ENCODE measurements at places on chromosomes 1 and 21.

GRCh38 chr1:226061841-226062557 is 517 bp upstream of the H3-3A start:
- DNase-seq: peak; percentile 27

GRCh38 chr1:198153103-198153502 is 3.7 kb upstream of the NEK7 start:
- DNase-seq: no peak

DNA sequence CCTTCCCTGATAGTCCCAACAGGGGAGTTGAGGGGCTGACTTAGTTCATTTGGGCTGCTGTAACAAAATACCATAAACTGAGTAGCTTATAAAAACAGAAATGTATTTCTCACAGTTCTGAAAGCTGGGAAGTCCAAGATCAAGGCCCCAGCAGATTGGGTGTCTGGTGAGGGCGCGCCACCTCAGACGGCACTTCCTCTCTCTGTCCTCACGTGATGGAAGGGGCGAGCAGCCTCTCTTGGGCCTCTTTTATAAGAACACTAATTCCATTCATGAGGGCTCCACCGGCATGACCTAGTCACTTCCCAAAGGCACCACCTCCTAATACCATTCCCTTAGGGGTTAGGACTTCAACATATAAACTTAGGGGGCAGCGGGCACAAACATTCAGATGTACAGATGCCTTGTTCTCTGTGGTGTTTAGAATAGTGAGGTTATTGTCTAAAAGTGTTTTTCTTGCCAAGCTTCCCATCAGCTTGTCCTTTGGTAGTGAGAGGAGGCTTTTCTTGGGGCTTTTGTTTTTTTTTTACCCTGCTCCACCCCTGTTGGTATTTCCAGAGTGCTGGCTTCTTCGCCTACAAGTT is 20.3 kb downstream of the NIPAL3 start:
- no peak for DNase-seq

DNA sequence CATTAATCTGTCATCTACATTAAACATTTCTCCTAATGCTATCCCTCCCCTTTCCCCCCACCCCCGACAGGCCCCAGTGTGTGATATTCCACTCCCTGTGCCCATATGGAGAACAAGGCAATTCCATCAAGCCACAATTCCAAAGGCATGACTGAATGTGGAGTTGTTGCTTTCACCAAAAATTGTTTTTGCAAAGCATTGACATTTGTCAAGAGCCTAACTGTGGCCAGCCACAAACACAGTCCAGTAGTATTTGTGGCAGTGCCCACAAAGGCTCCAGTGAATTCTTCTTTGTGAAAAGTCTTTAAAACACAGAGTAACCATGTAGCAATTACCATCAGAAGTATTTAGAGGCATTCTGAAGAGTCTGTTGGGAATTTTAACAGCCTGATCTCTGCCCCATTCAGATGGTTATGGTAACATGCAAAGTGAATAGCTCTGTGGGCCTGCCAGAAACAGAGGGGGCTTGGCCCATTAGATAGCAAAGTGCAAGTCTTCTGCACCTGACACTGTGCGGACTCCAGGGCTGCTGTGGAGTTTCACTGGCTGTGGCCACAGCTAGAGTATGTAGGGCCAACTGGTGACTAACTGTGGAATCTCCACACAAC is 11.6 kb upstream of the LRRC53 start:
- no peak for DNase-seq

- no peak for DNase-seq
Observed at GRCh38 chr1:112798292-112798691, 83.2 kb upstream of the PPM1J start.

- no peak for DNase-seq
Observed at GRCh38 chr1:211145944-211146343, 12.0 kb upstream of the KCNH1 start.

- DNase-seq: no peak
Observed at GRCh38 chr1:239301251-239301650, 85.1 kb upstream of the CHRM3 start.

GRCh38 chr1:5423109-5423508 is 569.1 kb downstream of the NPHP4 start:
- DNase-seq: peak; percentile 6

- peak; percentile 10 for DNase-seq
Observed at GRCh38 chr21:45404730-45405270, at the start of gene COL18A1. TSS of gene COL18A1 (plus strand) at chr21:45405165. CDS start at chr21:45405231, 66 bp downstream.

- DNase-seq: no peak
Observed at GRCh38 chr1:53284224-53285020, 43.4 kb downstream of the LRP8 start.

- no peak for DNase-seq
Observed at GRCh38 chr1:236289492-236290131, 7.9 kb upstream of the ERO1B start.

GRCh38 chr1:186672596-186672995 is 7.6 kb downstream of the PTGS2 start:
- no peak for DNase-seq

DNA sequence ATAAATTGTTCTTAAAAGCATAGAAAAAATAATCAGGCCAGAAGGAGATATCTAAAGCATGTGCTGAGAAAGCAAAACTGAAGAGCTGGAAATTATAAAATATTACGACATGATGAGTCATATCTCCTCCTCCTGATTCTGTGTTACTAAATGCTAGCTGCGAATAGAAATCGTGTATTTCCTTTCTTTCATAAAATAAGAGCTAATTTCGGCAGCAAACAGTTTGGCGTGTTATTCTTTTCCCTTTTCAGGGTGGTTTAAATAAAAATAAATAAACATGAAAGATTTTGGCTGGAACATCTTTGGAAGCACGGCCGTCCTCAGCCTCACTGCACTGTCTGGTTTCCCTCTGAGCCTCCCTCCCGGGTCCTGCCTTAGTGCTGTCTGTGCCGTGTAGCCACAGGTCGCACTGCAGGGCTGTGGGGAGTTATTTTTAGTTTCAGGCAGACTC is 56.0 kb downstream of the ADARB1 start:
- no peak for DNase-seq

- DNase-seq: no peak
Observed at GRCh38 chr21:31537872-31538576, 121.5 kb upstream of the SOD1 start.

- DNase-seq: no peak
Observed at GRCh38 chr1:223513309-223513708, 120.1 kb downstream of the CCDC185 start.

DNA sequence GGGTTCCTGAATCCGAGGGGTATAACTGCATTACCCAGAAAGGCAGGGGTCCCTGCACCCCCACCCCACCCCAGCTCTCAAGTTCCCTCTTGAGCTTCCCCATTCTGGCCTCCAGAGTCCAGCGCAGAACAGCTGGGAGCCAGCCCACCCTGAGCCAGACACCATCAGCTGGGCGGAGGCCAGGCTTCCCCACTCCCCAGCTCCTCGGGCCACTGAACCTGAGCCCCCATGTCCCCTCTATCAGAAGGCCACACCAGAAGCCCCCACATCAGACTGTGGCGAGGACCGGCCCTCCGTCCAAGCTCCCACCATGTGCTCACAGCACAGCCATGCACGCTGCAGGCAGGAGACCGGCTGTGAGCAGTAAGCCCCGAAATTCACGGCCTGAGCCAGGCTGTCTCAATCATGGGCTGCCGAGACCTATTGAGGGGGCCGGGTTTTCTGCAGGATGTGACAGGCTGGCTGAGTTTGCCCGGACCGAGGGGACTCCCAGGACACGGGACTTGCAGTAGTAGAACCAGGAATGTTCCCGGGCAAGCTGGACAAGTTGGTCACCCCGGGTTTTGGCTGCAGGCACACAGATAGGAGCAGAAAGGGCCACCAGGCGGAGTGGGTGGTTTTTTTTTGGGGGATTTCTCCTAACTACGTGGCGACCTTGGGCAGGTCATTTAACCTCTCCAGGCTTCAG is 25.5 kb upstream of the TNFRSF1B start:
- no peak for DNase-seq

- DNase-seq: no peak
Observed at GRCh38 chr1:228004331-228004855, 2.4 kb upstream of the WNT3A start.

- no peak for DNase-seq
Observed at GRCh38 chr1:173864179-173864867, 3.5 kb downstream of the GAS5 start.

GRCh38 chr1:36160388-36160948 is 4.5 kb downstream of the MAP7D1 start:
- no peak for DNase-seq

DNA sequence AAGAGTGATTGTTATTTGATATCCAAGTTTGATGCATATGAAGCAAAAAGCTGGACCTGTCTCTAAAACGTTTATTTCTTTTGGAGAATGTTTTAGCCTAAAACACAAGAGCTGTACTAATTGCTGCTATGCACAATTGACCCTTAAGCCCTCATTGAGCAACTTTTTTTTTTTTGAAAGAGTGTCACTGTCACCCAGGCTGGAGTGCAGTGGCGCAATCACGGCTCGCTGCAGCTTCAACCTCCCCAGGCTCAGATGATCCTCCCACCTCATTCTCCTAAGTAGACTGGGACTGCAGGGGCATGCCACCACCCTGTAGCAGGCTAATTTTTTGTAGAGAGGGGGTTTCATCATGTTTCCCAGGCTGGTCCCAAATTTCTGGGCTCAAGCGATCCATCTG is 129.1 kb downstream of the PIK3R3 start:
- no peak for DNase-seq

DNA sequence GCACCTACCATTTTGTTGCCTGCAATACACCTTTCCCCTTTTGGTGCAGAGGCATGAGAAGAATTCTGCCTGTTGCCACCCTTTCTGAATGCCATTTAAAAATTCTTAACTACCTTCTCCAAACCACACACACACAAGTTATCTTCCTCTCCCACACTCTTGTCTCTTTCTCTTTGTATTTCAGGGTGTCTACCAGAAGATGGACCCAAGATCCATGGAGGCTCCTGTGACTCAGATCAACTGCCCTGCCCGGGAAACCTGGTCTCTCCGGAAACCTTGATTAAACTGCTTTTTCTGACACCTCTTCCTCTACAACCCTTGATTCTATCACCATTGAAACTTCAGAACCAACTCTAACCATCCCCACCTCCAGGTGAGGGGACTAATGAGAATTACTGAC is 2.4 kb upstream of the TARS2 start:
- no peak for DNase-seq

GRCh38 chr1:99627615-99628014 is 18.3 kb upstream of the PALMD start:
- no peak for DNase-seq

DNA sequence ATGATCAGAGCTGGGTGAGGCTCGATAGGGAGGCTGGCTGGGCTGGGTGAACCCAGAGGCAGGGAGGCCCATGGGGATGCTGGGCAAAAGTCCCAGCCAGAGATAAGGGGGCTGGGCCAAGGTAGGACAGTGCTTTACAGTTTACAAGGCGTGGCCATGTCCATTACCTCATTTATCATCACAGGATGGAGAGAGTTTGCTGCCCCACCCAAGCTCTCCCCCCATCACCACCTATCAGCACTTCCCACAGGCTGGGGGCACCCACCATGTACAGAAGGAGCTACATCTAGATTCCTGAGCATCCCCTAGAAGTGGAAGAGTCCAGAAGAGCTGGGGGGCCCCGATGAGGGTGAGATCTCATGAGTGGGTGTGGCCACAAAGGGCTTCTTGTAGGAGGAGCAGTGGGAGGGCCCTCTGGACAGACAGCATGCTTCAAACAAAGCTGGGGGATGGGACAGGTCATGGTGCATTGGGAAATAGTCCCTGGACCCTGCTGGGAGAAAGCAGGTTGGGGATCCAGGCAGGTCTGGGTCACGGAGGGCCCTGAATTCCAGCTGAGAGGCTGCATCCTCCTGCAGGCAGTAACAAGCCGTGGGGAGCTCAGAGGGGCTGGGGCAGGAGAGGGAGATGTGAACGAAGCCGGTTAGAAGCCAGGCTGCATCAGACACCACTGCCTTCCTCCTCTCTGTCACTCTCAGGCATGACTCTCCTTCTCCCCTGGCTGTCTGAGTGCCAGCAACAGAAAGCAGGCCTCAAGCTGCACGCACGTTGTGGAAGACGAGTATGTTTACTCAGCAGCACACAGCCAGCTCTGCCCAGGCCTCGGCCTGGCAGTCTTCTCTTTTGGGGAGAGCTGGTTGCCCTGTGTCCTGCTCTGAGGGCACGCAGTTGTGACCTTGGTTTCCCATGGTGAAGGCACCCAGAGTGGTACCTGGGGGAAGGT is 202.3 kb downstream of the HIVEP3 start:
- no peak for DNase-seq

DNA sequence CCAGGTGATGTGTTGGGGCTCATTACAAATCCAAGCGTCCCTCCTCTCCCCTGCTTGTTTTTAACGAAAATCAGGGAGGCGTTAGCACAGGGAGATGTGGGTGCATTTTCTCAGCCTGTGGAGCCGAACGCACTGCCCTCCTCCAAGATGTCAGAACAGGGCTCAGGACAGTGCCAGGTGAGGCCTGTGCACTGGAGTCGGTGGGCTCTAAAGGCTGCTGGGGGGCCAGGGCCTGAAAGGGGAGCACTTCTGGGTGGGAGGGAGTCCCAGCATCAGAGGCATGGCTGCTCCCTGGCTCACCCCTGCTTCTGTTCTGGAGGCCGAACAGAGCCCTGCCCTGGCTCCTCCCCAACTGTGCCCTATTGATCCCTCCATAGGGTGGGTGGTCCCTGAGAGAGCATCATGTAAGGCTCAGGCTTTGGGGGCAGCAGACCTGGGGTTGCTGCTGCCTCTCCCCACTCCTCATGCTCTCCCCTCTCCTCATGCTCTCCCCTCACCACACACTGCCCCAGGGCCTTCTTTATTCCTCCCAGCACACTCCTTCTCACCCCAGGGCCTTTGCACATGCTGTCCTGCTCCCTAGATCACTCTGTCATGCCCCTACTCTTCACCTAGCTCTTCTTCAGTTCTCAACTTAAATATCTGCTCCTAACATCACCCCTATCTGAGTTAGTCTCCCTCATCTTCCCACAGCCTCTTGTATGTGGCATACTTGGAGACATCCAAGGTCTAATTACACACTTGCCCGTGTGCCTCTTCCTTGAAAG is 725.2 kb downstream of the PTPRU start:
- no peak for DNase-seq

GRCh38 chr21:45029948-45030681 is 44.3 kb upstream of the ADARB1 start:
- DNase-seq: no peak

GRCh38 chr21:31848326-31848985 is 24.4 kb upstream of the HUNK start:
- DNase-seq: no peak

GRCh38 chr1:150552911-150553289 is 3.7 kb downstream of the ADAMTSL4 start:
- no peak for DNase-seq

DNA sequence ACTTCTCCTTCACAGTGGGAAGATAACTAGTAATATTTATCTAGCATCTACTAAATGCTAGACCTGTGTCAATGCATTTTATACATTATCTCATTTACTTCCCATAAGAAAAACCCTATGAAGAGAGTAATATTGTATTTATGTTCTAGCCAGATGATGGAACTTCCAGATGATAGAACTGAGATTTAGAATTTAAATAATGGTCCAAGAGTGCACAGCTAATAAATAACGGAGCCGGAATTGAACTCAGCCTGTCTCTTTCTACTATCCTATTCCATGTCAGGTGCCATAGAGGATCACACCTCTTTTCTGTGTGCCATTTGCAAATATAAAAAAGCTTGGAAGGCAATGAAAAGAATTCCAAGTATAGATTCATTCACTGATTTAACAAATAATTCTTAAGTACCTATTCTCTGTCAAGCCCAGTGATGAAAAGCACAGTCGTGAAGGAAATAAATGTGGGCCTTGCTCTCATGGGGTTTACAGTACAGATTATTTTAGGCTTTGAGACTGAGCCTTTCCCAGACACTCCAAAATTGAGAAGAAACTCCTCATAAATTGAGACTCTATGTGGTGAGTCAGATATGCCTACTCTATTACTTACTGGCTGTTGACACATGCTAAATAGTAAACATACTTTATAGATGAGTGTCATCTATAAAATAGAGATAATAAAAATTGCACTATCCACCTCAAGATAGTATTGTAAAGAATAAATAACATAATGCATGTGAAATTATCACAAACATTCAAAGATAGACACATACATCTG is 378.0 kb upstream of the PRMT6 start:
- no peak for DNase-seq

Measured in stimulated activated CD4-positive, alpha-beta T cell treated with anti-CD3 and anti-CD28 coated beads, TNF-alpha, amount 100 ng/mL, for 48 hours (primary cell).